ENCODE measurements at places on chromosomes 1 and 21.

DNA sequence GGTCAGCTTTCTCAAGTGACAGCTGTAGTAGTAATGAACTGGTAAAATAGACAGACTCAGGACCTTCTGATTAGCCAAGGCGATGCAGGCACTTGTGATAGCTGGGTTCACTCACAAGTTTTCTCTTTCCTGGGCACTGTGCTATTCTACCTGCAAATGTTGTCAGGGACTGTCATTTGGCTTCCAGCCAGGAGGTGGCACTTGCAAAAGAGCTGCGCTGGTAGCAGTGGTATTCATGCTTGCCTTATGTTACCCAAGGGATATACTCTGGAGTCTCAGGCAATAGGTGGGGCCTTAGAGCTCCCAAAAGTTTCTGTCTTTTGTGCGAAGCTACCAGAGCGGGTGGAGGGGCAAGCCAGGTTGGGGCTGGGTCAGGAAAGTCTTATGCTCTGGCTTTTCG, 23.5 kb downstream of the IFI44 start:
- no peak for DNase-seq

- no peak for DNase-seq
Observed at GRCh38 chr1:202355944-202356553, 7.5 kb downstream of the PPP1R12B start.

GRCh38 chr1:190688096-190688495, 210.4 kb upstream of the BRINP3 start:
- no peak for DNase-seq

DNA sequence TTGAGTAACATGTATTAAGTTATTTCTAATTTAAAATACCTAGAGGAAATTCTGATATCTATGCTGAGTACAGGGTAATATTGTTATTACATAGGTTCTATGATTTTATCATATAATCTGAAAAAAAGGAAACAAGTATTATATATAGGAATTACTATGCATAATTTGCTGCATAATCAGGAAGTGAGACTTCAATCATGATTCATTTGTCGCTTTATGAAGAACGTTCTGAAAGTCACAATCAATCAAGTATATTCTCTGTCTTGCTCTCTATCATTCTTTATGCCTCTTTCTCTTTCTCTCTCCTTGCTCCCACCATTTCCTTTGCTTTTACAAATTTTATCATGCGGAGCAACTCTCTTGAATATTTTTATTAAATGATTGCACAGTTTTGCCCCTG, 1130.3 kb downstream of the PLA2G4A start:
- no peak for DNase-seq

DNA sequence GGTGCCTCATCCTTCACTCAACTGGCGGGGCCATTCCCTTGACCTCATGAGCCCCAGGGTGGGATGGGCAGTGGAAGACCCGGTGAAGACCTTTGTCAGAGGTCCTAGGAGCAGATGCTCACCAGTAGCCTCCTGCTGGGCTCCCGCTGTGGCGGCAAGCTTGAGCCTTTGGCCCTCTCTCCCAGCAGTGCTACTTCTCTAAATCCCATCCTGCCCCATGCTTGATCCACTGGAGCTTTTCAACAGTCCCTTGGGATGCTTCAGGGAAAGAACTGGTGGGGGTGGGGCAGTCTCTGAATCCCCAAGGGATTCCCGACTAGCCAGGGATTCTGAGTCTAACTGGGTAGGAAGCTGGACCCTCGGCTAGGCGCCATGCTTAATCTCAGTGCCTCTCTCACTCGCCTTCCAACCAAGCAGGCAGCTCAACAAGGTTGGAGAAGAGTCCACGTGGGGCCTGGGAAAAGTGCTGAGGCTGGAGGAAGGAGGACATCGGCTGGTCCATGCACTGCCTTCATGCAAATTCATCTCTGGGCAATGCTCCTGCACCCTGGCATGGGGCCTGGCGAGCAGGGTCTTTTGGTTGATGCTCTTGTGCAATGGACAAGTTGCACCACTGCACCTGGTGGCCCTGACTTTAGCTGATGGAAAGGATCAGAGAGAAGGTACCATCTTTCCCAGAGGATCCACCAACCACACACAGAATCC, 190.3 kb downstream of the GRIK3 start:
- no peak for DNase-seq

DNA sequence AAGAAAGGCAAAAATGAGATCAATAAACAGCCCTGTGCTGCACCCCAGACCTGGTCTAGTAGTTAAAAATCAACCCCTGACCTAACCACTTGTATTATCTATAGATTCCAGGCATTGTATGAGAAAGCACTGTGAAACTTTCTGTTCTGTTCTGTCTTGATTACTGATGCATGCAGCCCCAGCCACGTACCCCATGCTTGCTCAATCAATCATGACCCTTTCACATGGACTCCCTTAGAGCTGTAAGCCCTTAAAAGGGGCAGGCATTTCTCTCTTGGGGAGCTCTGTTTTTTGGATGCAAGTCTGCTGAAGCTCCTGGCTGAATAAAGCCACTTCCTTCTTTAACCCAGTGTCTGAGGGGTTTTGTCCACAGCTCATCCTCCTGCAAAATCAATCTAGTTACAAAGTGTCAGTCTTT, 24.2 kb upstream of the CD34 start:
- no peak for DNase-seq

DNA sequence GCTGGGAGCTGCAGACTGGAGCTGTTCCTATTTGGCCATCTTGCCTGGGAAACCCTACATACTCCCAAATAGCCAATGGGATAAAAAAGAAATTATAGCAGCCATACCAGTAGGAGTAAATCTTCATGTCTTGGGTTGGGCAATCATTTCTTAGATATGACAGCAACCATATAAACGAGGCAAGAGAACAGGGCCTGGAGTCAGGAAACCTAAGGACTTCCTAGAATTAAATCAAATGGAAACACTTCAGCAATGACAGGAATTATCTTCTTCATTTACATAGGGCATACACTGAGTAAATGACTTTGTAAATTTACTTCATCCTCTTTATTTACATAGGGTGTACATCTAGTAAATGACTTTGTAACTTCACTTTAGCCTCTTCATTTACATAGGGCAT, 286.6 kb upstream of the POGK start:
- DNase-seq = no peak

GRCh38 chr1:107555578-107555977, 409.4 kb downstream of the VAV3 start:
- no peak for DNase-seq

- no peak for DNase-seq
Observed at GRCh38 chr21:31505975-31506374, 153.5 kb upstream of the SOD1 start.

- DNase-seq = no peak
Observed at GRCh38 chr1:157799996-157800395, 19.9 kb downstream of the FCRL1 start.

DNA sequence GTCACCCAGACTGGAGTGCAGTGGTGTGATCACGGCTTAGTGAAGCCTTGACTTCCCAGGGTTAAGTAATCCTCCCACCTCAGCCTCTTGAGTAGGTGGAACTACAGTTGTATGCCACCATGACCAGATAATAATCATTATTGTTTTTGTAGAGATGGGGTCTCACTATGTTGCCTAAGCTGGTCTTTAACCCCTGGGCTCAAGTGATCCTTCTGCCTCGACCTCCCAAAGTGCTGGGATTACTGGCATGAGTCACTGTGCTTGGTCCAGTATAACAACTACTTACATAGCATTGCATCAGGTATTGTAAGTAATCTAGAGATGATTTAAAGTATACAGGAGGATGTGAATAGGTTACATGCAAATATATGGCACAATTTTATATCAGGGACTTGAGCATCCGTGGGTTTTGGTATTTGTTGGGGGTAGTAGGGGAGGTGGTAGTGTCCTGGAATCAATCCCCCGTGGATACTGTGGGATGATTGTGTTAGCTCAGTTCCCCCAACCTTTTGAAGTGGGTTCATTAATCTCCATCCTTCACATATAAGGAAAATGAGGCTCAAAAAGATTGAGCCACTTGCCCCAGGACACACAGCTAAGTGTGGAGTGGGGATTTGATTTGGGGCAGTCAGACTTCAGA, 61.4 kb upstream of the CNIH3 start:
- DNase-seq = no peak

- DNase-seq = no peak
Observed at GRCh38 chr1:11918799-11919519, 7.3 kb downstream of the KIAA2013 start.

DNA sequence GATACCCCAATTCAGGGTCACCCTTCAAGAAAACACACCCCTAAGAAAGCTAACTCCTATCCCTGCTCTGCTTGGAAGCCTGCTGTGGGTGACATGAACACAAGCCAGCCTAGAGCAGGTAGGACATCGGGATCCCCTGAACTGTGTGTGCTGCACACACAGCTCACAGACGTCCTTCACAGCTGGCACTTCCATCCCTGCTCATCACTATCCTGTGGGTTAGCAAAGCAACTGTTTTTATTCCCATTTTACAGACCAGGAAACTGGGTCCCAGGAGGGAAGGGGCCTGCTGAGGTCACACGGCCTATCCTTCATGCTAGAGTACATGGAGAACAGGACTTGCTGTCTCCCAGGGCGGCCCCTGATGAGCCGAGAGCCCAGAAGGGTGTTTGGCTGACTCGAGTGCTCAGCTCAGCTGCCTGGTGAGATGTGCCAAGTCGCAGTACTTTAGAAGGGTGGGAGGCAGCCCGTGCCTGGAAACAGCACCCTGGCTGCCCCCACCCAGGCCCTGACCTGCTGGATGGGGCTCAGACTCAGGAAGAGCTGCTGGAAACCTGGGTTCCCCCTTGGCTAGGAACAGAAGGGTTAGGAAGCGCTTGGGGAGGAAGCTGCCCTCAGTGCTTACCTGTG, 28.3 kb upstream of the BTG2 start:
- no peak for DNase-seq

GRCh38 chr1:9590945-9591668, 2.4 kb downstream of the TMEM201 start:
- DNase-seq = no peak

GRCh38 chr1:2025491-2025981, 6.4 kb downstream of the GABRD start:
- DNase-seq = no peak

DNA sequence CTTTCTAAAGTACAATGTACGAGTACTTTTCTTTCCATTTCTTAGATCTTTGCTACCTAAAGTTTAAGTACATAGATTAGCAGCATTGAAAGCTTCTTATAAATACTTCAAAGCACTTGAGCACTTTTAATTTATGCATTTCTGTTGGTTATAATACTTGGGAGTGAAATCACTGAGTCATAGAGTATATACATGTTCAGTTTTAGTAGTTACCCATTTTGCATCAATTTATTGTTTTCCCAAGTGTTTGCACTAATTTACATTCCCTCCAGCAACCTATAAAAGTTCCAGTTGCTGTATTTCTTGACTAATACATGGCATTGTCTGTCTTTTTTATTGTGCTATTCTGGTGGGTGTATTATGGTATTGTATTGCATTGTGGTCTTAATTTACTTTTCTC, 20.3 kb downstream of the PRKAA2 start:
- no peak for DNase-seq

DNA sequence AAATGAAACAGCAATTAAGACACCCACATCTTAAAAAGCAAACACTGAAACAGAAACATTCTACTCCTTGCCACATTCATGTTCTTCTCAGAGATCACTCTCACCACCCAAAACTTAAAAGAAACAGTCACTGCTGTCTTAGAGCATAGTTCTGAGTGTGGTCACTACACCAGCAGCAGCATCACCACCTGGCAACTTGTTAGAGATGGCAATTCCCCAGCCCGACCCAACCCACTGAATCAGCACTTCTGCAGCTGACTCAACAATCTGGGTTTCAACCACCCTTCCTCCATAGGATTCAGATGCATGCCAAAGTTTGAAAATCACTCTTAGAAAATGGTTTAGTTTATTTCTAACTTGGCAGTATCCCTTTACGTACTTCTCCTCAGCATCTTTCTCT, 126.1 kb downstream of the CDC42BPA start:
- no peak for DNase-seq

- DNase-seq = no peak
Observed at GRCh38 chr1:61362351-61362750, 280.0 kb downstream of the NFIA start.

DNA sequence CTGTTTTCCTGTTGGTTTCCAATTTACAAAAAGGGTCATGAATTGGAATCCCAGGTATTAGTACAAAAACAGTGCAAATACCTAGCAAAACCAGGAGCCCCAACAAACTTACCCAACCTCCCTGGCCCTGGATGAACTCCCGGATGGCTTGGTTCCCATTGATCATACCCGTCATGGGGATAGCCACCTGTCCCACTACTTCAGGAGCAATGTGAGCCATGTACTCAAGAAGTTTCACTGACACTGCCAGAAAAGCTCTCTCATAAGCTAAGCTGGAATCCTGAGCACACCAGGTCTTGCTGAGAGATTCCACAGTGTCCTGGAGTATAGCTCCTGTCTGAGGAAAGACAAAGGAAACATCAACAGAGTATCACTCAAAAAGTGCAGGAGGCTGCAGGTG, 5.7 kb downstream of the BCL2L15 start:
- no peak for DNase-seq

GRCh38 chr1:27622828-27623227, 12.2 kb downstream of the FGR start:
- no peak for DNase-seq

DNA sequence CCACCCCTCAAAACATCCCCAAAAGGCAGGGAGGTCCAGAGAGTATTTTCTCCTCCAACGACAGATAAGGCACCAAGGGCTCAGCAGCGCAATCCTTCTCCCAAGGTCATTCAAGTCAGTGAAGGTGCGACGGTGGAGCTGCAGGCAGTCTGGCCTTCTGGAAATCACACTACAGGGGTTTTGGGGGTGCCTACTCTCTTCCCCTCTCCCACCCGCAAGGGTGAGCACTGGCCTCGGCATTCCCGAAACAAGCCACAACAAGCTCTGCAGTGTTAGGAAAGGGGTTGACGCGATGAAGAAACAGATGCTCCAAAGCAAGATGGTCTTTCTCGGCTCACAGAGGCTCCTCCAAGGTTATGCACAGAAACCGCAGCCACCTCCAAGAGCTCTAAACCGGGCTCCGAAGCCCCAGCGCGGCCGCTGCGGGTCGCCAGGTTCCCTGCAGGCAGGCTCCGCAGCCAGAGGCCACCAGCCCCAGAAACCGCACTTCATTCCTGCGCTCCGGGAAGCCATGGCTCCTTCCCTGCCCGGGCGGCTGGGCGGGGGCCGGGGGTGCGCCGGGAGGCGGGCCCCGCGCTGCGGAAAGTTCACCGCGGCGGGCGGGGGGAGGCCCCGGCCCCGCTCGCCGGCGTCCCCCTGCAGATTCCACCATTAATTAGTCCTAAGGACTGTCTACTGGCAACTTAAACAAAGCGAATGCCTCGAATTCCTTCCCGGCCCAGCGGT, 1.1 kb downstream of the LUZP1 start:
- DNase-seq = no peak
